GM03348 (cell line): ENCODE measurements at places on chromosomes 11 and 22.
A peak's percentile ranks its signal among the peaks of the same experiment; 100 is the strongest.

- DNase-seq, result no peak
Observed at GRCh38 chr22:39570226-39570625, 327 bp upstream of the CACNA1I start.

DNA sequence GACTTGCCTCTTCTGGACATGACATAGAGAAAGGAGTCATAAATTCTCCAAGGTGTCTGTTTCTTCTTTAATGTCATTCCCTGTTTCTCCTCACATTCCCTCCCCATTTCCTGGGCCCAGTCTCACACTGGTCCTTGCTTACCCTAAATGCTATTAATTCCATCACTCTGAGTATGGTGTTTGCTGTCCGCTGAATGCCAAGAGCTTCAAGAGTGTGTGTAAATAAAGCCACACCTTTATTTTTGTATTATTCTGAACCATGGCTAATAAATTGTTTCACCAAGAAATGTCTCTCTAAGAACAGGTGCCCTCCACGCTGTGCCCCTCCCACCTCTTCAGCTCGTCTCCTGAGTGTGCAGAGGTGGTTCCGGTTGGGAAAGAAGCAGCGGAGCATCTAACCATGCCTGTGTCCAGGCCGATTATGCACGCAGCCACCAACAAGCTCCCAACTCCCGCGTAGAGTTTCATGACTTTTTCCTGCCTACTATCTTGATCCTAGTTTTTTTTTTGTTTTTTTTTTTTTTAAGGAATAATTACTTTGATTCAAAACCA lies 8.6 kb downstream of the TMEM121B start:
- no peak for DNase-seq

DNA sequence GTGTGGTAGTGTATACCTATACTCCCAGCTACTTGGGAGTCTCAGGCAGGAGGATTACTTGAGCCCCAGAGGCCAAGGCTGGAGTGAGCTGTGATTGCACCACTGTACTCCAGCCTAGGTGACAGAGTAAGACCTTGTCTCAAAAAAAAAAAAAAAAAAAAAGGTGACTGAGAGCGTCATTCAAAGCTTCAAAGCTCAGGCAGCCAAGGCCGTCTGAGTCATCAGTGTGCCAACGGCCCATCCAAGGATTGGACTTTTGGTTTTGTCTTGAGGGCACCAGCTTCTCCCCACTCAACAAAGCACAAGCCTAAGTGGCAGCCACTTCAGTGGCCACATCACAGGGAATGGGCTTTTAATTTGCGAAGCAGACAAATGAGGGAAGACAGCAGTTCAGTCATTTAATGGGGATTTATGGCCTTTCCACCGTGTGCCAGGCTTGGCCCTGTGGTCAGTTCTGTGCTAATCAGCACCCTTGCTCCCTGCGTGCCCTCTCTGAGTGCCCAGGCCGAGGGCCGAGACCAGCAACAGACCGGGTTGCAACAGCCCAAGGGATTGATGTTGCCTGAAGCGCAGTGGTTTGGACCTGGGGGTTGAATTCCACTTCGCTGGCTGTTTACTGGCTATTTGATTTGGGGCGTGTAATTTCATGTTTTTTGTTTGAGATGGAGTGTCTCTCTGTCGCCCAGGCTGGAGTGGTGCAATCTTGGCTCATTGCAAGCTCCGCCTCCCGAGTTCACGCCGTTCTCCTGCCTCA lies 30.2 kb upstream of the CRYBB3 start:
- no peak for DNase-seq

DNA sequence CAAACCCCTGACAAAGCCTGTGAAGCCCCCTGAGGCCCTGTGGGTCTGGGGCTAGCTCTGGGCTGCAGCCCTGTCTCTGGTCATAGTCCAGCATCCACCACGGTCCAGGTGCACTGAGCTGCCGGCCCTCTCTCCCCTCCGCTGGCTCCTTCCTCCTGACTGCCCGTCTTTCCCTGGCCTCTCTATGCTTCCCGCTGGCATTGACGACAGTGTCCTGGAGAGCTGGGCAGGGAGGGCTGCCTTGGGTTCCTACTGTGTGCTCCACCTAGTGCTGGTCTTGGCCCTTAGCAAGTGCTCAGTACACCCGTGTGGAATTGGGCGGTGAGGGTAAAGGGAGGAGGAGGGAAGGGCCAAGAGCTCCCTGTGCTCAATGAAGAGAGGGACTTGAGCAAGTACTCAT lies 868 bp upstream of the MYEOV start:
- DNase-seq, result no peak

GRCh38 chr22:50529897-50530579 lies at the start of gene TYMP:
TYMP (minus strand) TSS chr22:50530012; CDS start chr22:50529709, 303 bp downstream.
- DNase-seq, result peak; percentile 89

DNA sequence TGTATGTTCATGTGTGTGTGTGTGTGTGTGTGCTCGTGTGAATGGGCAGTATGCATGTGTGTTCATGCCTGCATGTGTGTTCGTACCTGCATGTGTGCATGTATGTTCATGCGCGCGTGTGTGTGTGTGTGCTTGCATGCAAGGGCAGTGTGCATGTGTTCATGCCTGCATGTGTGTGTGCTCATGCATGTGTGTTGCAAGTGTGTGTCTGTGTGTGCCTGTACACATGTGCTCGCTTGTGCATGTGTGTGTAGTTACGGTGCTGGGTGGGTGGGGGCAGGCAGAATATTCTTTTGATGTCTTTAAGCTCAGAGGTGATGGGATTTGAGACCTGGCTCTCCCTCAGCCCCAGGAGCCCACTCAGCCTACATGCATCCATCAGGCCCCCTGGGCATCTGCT lies 822.1 kb downstream of the BRD1 start:
- DNase-seq, result no peak

DNA sequence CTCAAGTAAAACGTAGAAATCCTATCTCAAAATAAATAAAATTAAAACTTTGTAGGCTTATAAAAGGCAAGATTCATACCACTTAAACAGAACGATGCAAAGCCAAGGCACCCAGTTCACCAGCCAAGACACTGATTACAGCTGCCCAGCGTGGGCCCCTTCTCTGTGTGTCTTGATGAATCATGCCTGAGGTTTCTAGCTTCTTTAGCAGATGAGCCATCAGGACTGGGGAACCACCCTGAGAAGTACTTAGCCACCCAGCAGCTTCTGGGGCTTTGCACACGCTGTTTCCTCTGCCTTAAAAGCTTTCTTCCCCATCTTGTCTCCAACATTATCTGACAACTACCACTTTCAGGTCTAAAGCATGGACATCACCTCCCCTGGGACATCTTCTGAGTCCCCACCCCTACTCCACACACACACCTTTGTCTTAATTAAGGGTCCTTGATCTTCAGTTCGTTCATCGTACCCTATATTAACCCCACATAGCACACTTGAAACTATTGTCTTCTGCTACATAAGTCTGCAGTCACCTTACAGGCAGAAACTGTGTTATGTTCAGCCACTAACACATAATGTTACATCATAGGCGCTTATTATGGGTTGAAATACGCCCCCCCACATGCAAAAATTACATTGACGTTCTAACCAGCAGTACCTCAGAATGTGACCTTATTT lies 8.7 kb upstream of the LAYN start:
- peak; percentile 87 for DNase-seq

GRCh38 chr11:3088806-3089205 lies 31.6 kb upstream of the CARS1 start:
- peak; percentile 5 for DNase-seq

- no peak for DNase-seq
Observed at GRCh38 chr11:9951807-9952206, 287.9 kb downstream of the SWAP70 start.

GRCh38 chr22:36145881-36146280 lies 14.7 kb downstream of the APOL3 start:
- DNase-seq, result no peak

- DNase-seq, result no peak
Observed at GRCh38 chr11:12050470-12051286, 42.3 kb upstream of the DKK3 start.

DNA sequence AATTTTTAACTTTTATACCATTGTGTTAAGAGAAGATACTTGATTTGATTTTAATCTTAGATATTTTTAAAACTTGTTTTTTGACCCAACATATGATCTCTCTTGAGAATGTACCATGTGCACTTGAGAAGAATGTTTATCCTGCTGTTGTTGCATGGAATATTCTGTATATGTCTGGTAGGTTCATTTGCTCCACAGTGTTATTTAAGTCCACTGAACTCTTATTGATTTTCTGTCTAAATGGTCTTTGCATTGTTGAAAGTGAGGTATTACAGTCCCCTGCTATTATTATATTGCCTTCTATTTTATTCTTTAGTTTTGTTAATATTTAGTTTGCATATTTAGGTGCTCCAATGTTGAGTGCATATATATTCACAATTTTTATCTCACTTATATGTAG lies 397.3 kb upstream of the CCDC179 start:
- no peak for DNase-seq

DNA sequence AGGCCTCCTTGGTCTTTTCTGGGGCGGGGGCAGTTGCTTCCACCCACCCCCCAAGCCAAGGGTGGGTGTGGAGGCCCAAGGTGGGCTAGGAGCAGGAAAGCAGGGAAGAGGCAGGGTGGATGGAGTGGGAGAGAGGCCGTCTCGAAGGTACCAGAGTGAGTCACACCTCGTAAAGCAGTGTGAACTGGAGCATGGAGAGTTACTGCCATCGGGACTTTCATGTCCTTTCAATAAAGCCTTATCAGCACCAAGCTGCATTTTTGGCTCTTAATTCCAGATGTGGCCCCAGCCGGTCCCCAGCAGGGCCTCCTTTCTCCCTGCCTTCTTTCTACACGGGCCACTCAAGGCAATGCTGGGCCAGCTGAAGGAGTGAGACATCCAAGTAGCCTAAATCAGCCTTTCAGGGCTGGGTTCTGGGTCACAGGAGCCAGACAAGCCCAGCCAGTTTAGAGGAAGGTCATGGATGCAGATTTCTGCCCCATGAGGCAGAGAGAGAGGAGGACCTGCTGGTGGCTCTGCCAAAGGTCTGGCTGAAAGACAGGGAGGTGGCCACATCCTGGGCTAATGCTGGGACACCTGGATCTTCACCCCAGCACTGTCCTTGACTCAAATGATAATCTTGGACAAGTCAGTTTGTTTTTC lies 59.0 kb upstream of the CD82 start:
- DNase-seq, result no peak

GRCh38 chr11:2213384-2213842 lies 41.8 kb upstream of the TH start:
- no peak for DNase-seq

DNA sequence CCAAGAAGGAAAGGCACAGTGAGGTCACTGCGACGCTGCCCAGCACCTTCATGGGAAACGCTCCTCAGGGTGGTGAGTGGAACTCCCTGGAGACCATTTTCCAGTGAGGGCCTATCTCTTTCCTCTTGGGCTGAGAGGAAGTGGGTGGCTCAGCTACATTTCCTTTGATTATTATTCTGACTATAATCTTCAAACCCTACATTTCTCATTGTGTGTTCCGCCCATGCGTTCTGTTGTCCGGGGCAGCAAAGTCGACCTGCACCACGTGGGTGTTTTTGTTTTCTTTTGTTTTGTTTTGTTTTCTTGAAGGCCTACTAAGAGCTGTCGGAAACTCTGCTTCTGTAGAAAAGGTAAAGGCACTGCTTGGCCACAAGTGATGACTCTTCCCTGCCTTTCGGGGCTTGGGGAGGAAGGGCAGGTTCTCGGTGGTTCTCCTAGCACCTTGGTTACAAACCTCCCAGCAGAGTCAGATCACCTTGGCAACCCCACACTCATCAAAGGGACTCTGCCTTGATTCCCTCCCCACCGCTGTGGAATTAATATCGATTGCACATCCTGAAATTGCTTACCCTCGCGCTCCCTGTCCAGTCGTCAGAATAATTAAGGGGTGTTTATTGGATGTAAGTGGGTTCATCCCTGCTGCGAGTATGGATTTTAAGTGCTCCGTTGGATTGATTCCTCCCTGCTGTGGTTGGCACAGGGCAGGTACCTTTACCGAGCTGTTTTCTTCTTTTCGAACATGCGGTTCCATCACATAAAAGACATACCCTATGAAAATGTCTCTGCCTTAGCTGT lies 7.3 kb downstream of the PARVB start:
- no peak for DNase-seq

GRCh38 chr11:123166071-123166559 lies 28.9 kb downstream of the CLMP start:
- no peak for DNase-seq

- no peak for DNase-seq
Observed at GRCh38 chr22:46504584-46504983, 32.8 kb downstream of the CELSR1 start.

DNA sequence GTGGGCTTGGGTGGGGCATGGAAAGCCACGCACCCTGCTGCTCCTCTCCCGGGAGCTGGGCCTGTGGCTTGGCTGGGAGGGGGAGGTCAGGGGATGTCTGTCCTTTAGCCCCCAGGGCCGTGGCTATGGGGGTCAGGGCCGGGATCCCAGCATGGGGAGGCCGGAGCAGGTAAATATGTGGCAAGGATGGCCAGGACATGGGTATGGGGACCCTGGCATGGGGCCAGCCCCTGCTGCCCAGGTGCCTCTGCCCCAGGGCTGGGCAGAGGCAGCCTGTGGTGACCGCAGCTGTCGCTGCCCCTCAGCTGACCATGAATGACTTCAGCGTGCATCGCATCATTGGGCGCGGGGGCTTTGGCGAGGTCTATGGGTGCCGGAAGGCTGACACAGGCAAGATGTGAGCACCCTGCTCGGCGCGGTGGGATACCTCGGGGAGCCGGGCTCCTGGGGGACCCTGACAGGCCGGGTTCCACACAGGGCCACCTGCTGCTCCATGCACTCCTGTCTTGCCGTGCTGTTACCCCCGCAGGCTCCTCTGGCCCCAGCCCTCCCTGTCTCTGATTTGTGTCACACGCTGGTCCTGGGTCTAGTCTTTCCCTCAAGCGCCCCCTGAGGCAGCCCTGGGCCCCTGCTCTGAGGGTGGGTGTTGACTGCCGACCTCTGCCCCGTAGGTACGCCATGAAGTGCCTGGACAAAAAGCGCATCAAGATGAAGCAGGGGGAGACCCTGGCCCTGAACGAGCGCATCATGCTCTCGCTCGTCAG lies 8.1 kb upstream of the ANKRD13D start:
- DNase-seq, result no peak

- no peak for DNase-seq
Observed at GRCh38 chr22:34913826-34914225, 152.1 kb upstream of the ISX start.

DNA sequence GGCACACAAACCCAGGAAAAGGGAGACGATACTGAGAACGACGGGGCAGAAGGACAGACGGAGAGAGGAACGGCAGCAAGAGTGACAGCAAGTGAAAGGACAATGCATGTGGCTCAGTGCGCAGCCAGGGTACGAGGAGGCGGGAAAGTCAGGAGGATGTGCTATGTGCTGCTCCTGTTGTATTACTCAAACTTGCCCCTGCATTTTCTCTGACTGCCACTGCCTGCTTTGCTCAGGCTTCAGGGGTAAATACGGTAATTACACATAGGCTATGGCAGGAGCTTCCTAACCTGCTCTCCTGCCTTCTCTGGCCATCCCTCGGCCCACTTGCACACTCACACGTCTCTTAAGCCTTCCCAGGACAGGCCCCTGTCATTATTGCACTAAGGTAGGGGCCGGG lies 94.8 kb downstream of the FEZ1 start:
- no peak for DNase-seq

GRCh38 chr11:12177739-12178338 lies 67.4 kb downstream of the MICAL2 start:
- DNase-seq, result no peak

GRCh38 chr11:75759832-75760231 lies 8.7 kb upstream of the DGAT2 start:
- no peak for DNase-seq

- no peak for DNase-seq
Observed at GRCh38 chr11:115084231-115084630, 405.9 kb downstream of the NXPE2 start.
